Cardiac muscle cell (in vitro differentiated cells and primary cell): ENCODE measurements at places on chromosomes 5 and 9.
A peak's percentile ranks its signal among the peaks of the same experiment; 100 is the strongest.

DNA sequence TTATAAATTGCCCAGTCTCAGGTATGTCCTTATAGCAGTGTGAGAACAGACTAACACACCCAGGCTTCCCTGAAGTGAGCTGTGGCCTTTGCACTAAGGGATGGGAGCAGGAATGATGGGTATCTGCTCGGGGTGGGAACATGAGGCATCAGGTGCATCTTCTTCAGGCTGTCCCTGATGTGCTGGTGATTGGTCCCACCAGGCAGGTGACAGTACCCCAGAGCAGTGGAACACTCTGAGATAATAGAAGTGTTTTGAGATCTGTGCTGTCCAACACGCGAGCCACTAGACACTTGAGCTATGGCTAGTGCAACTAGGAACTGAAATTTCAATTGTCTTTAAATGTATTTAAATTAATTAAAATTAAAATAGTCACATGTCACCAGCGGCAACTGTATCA is 12.8 kb upstream of the MED10 start:
- DNase-seq, result no peak

DNA sequence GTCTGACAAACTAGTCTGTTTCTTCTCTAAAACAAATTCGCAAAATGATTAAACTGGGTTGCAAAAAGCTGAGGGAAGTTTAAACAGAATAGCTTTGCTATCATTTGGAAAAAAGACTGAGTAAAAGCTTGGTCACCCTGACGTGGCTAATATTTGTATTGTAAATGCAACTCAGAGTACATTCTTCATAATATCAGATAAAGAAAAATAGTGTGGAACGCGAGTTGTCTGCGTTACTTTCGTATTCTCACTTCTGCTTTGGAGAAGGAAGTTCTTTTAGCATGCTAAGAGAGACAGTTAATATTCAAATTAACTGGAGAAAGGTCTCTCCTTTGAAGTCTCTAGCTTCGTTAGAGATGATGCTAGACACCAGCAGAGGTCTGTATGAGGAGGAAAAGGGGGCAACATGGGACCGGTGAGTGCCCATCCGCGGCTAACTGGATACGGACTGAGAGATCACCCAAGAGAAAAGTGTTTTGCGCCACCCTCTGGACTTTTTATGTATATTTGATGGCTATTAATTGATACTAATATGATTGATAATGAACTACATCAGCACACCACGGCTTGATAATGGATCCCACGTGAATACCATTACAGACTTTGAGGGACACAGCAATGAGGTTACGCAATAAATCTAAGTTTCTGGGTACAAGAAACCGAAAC is 2.9 kb upstream of the CNTRL start:
- no peak for DNase-seq

DNA sequence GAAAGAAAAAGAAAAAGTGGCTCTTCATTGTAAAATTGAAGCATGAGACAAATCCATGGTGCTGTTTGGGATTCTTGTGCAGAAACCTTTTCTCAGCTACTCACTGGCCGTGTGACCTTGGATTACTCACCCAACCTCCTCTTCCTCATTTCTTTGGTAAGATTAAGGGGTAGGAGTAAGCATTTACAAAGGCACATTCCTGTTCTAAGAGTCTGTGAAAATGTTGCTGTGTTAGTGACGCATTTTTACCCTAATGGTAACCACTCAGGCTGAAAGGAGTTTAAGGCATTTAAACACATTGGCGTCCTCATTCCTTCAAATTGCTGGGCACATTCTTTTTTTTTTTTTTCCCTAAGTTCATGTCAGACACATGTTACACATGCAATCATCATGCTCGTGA is 4.3 kb downstream of the RAI14 start:
- DNase-seq, result peak; percentile 45

GRCh38 chr5:142531977-142532780 is 153.7 kb downstream of the FGF1 start:
- no peak for DNase-seq

DNA sequence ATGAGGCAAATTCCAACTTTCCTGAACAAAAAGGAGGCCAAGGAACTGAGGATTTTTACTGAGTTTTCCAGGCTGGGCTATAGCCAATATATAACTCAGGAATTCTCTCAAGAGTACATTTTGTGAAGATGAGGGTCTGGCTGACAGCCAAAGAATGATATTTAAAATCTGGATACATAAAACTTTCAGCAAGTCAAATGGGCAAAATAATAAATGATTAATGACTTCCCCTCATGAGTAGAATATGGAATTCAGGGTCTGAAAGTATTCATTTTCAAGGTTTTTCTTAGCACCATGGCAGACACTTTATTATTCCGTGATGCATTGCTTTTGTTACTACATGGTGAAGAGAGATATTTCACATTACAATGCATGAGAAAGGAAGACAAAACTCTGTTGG is 7.8 kb downstream of the FAM81B start:
- no peak for DNase-seq
